A549 treated with DMSO at 1 μM for 4 hours (cell line): ENCODE measurements at places on chromosomes 4 and X. TPM values are rescaled to one million over a fixed set of nuclear protein-coding genes. Genes with fewer than 3 reads are reported as not detected.

The NXF2 gene
- total RNA-seq = not detected in 5 replicates

The LUZP4 gene
- not detected in 5 replicates for total RNA-seq

The DIPK2B gene
- 0.05 TPM in 1 of 5 replicates, not detected in the others for total RNA-seq

The PIR gene
- total RNA-seq = 54.2 to 59.9 TPM (median 57.0 TPM) in 5 replicates

The MAGEA4 gene
- not detected in 5 replicates for total RNA-seq

The FMR1NB gene
- total RNA-seq = not detected in 5 replicates

The PASD1 gene
- total RNA-seq = not detected in 5 replicates
